ENCODE measurements at places on chromosomes 6 and 20. TPM values are rescaled to one million over a fixed set of nuclear protein-coding genes. Genes with fewer than 3 reads are reported as not detected.

The OR2B6 gene
- polyA plus RNA-seq = 0.18 TPM

The RFX6 gene
- not detected for polyA plus RNA-seq

The ZNF334 gene
- polyA plus RNA-seq = not detected

The KCNB1 gene
- 0.12 TPM for polyA plus RNA-seq

The DUSP15 gene
- polyA plus RNA-seq = 0.96 TPM

The TPMT gene
- 11.0 TPM for polyA plus RNA-seq

The C20orf202 gene
- not detected for polyA plus RNA-seq

The ELOVL5 gene
- 82.1 TPM for polyA plus RNA-seq

GRCh38 chr20:1154691-1155090, 30.1 kb downstream of the TMEM74B start:
- DNase-seq = no peak

DNA sequence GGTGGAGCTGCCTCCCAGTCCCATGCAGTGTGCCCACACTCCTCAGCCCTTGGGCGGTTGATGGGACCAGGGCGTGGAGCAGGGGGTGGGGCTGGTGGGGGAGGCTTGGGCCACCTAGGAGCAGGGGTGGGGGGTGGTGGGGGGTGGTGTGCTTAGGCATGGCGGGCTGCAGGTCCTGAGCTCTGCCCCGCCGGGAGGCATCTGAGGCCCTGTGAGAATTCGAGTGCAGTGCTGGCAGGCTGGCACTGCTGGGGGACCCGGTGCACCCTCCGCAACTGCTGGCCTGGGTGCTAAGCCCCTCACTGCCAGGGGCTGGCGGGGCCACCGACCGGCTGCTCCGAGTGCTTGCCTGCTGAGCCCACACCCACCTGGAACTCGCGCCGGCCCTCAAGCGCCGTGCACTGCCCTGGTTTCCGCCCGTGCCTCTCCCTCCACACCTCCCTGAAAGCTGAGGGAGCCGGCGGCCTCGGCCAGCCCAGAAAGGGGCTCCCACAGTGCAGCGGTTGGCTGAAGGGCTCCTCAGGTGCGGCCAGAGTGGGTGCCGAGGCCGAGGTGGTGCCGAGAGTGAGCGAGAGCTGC, 59.6 kb upstream of the PRL start:
- no peak for DNase-seq

DNA sequence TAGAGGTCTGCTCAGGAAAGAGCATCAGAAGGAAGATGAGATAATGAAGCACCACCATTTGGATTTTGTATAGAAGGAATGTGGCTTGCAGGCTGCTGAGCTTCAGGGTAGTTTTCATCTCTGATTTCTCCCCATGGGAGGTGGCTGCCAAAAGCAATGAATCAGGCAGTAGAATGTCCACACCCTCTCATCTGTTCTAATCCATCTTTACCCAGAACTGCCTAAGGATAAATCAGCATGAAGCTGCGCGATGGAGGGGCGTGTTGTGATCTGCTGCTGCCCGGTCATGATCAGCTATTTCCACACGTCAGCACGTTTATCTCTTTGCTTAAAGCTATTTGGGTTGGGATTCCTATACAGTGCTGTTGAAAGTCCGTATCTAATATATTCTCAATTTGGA, 295.4 kb downstream of the FOXA2 start:
- no peak for DNase-seq

DNA sequence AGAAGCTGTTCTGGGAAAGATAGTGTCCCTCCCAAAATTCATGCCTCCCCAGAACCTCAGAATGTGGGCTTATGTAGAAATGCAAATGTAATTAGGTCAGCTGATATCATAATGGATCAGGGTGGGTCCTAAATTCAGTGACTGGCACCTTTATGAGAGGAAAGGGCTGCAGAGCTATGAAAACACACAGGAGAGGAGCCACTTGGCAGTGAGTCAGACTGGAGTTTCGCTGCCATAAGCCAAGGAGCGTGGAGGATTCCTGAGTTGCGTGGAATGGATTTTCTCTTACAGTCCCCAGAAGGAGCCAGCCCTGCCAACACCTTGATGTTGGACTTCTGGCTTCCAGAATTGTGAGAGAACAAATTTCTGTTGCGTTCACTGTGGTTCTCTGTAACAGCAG, 249.8 kb upstream of the PMEPA1 start:
- DNase-seq = no peak

GRCh38 chr20:22106308-22106938, 401.0 kb downstream of the PAX1 start:
- DNase-seq = peak; percentile 10

DNA sequence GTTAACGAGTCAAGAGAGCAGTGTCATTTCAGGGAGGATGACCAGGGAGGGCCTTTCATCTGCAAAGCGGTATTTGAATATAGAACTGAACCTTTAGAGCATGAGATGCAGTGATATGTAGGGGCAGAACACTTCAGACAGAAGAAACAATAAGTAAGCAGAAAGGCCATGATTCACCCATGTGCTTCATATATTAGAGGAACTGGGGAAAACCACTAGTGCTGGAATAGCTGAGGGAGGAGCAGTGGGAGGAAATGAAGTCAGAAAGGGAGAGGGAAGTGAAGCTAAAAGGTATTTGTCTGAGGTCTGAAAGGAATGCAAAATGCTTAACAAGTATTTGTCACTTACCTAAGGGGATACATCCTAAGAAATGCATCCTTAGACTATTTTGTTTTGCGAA, 391.2 kb downstream of the ADGRB3 start:
- DNase-seq = no peak

DNA sequence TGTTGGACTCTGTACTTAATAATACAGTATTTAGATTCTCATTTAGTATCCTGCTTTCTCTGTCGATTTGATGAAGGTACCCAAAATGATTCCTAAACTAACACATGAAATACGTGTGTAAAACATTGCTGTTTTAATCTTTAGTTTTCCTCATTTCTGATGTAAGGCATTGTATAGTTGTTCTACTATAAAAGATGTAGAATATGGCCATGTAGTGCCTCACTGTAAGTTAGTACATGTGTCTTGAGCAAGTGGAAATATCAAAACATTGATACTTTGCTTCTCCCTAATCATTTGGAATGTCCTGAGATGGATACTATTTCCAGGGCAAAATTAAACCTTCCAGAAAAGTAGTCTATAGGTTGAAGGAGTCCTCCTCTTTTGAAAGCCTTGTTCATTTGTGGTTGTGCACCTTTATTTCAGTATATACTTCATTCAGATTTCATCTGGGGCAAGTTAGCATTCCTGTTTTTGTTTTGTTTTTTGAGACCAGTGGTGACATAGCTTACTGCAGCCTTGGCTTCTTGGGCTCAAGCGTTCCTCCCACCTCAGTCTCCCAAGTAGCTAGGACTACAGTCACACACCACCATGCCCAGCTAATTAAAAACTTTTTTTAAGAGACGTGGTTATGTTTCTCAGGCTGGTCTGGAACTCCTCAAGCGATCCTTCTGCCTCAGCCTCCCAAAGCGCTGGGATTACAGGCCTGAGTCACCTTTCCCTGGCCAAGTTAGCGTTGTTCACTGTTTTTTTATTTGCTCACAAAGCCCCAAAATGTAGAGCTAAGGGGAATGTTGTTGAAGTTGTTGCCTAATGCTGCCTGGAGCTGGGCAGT, 11.6 kb downstream of the SRSF3 start:
- no peak for DNase-seq

DNA sequence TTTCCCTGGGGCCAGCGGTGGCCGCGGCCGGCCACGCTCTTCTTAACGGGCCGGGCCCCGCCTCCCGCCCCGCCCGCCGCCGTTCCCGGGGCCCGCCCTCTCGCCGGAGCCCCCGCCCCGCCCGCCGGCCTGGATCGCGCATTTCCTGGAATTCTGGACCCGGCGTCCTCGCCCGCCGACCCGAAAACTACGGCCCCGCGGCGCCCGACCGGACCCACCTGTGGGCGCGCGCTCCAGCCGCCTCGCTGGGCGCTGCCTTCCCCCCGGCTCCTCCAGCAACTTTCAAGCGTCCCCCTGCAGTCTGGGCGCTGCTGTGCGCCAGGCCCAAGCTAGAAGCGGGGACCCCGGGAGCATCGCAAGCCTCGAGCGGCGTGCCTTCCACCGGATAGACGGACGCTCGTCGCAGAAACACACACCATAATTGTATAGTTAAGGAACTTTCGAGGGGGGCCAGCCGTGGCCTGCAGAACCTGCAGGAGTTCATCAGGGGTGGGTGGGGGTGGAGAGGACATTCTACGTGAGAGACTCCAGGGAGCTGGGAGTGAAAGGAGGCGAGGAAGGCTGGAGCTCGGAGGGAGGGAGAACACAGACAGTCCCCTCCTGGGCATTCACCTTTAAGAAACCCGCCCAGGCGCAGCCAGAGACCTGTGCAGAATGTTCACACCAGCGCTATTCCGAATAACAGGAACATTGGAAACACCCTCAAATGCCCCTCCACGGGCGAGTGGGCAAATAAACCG, at the start of gene ADA:
Gene ADA (minus strand): TSS at position 16 of the 740 bp plus-strand sequence. CDS start 92 bp downstream, outside the sequence.
- DNase-seq = peak; percentile 62

DNA sequence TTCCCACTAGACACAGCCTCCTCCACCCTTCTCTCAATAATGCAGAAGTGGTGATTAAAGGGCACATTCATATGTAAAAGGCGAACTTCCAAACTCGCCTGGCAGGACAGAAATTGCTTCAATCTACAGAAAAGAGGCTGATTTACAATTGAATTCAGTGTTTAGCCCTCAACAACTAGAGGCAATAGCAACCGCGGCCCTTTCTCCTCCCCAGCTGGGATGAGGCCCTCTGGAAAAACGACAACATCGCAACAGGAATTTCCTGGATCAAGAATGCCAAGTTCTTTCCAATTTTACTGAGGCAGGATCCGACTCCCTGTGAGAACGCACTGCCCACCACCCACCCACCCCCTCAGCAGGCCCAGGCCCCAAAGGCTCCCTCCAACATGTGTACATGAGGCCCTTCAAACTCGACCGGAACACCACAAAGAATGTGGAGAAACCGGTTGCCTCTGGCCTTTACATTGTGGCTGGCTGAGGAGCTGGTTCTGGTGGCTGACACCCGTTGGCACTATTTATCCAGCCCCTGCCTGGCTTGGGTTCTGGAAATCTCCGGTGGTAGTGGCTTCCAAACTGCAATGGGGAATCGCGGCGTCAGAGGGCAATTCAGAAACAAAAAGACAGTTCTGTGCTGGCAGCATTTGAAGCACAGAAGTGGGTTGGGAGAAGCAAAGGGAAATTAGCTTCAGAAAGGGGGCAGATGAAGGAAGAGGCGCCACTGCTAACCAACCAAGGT, 36.8 kb downstream of the ZMYND8 start:
- no peak for DNase-seq

GRCh38 chr20:7038029-7038428, 270.5 kb downstream of the BMP2 start:
- DNase-seq = no peak

GRCh38 chr6:56742122-56742791, 99.6 kb upstream of the DST start:
- no peak for DNase-seq

GRCh38 chr20:63553933-63554290, at the start of gene FNDC11:
Gene FNDC11 (plus strand): TSS chr20:63554159. CDS start chr20:63555664, 1,505 bp downstream.
- no peak for DNase-seq

DNA sequence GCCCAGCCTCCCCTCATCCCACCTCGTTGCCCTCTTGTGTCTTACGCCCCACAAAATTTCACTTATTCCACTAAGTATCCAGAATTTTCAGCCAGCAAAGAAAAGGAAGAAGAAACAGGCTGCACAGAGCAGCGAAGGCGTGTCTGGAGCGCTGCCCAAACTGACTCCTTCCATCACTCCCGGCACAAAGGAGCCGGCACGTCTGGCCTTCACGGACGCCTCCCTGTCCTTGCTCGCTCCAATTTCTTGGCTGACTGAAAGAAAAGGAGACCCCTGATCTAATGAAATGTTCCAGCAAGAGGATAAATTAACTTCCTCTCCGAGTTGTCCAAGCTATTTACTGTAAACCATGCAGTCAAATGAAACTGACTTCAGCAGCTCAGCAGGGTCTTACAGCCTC, 152.3 kb upstream of the CDH4 start:
- DNase-seq = no peak

DNA sequence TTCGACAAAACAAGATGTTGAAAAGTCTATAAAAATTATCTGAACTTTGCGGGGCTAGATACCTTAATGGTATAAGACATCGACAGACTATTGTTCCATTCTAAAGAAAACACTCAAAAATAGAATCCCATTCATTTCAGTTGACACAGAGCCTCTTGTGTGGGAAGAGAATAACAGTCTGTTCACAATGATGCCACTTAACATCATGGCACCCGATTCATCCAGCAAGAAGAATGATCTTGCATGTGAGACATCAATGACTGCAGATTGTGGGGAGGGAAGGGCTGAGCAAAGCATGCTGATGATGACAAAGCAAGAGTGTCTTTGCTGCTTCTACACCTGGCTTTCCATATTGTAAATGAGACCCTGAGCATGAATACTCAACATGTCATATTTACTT, 49.7 kb upstream of the ARMH2 start:
- no peak for DNase-seq

DNA sequence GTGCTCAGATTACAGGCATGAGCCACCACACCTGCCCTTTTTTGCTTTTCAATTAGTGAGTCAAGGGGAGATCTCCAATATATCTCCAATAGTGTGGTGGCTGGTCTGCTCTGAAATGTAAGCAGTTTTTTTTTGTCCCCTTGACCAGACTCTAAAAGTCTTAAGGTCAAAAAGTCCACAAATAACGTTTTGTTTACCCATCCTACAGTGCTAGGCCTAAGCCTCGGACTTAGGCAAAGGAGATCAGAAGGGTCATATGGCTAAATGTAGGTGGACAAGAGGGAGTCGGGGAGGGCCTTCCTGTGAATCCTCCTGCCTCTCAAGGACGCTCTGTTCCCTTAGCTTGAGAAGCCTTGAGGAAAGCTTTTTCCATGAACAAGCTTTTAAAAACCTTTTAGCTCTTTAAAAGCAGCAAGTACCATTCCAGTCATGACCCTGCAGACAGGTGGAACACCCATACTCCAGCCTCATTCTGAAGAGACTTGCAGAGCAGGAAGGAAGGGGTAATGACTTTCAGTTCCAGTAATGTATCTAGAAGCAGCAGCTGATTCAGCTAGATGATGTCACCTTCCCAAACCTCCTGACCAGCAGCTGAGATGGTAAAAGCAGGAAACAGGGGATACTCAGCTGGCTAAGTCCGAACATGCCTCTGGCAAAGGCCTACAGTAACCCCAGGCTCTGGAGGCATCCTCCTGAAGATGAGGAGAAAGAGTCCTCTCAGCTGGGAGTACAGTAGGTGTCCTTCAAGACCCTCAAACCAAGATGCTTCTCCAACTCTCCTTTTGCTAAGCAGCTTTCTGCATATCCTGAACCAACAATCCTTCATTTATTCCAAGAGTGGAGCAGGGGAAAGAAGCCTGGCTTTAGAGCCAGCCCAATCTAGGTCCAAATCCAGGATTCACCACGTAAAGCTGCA, 23.6 kb downstream of the BCL2L1 start:
- peak; percentile 87 for DNase-seq

DNA sequence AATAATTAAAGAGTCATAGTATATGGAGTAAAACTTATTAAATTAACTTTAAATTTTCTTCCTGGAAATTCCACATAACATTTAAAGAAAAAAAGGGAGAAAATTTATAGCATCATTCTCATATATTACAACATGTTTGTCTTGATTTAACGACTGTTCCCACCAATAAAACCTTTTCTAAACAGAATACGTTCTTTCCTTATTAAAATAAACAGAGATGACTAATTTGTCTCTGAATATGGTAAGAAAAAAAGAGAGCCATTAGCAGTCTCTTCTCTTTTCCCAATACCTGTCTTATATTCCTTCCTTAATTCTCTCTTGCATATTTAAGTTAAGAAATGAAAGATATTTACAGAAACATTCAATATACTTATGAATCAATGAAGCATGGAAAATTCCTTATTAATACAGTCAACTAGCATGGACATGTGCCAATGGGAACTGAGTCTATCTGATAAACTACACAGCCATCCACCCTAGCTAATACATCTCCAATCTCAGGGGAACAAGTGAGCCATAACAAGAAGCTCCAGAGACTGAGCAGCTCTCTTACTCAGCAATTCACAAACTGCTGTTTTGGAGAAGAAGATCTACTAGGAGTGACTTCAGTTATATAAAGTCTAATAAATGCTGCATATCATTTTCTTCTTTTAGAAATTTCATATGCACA, 347.1 kb upstream of the MANEA start:
- DNase-seq = no peak

All from A549 (cell line).